ENCODE measurements at places on chromosomes 3 and 15. TPM values are rescaled to one million over a fixed set of nuclear protein-coding genes. Genes with fewer than 3 reads are reported as not detected.
A peak's percentile ranks its signal among the peaks of the same experiment; 100 is the strongest.

DNA sequence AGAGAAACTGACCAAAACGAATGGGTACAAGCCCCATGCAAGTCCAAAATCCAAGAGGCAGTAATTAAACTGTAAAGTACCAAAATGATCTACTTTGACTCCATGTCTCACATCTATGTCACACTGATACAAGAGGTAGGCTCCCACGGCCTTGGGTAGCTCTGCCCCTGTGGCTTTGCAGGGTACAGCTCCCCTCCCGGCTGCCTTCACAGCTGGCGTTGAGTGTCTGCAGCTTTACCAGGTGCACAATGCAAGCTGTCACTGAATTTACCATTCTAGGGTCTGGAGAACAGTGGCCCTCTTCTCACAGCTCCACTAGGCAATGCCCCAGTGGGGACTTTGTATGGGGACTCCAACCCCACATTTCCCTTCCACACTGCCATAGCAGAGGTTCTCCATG lies 308.6 kb downstream of the TBC1D5 start:
- no peak for DNase-seq

DNA sequence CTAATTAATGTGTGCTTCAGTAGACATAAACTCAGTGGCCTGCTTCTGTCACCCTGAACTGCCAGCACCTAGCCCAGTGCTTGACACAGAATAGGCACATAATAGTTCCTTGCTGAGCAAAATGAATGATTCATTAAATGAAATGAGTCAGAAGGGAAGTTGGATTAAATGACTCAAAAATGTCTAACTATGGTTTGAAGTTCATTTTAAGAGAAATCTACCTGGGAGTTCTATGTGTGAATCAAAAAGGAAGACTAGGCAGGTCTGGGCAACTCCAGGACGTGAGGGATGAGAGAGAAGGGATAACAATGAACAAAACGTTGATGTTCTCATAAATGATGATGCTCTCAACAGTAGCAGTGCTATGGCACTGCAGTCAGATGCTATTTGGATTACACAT lies 175.0 kb downstream of the CFAP20DC start:
- DNase-seq: no peak

GRCh38 chr3:107430996-107431245 lies 53.7 kb downstream of the CCDC54 start:
- DNase-seq: no peak

- DNase-seq: no peak
These were observed 57.9 kb upstream of the DLG1 start for GRCh38 chr3:197356275-197356674.

DNA sequence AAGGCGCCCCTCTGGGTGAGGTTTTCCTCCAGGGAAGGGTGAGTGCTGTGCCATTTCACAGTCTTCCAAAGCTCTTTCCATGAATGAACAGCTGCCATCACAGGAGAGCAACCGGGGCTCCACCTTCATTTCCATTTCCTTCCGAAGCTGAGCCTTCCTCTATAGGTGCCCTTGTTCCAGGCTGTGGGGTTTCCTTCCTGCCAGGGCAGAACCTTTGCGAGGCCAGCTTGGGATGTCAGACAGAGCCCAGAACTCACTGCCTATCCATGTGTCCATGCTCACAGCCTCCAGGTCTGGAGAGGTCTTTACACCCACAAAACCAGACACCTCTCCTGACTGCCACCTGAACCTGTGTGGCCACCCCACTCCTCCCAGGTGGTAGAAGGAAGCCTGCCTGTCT lies 49.2 kb downstream of the SLCO2A1 start:
- no peak for DNase-seq

DNA sequence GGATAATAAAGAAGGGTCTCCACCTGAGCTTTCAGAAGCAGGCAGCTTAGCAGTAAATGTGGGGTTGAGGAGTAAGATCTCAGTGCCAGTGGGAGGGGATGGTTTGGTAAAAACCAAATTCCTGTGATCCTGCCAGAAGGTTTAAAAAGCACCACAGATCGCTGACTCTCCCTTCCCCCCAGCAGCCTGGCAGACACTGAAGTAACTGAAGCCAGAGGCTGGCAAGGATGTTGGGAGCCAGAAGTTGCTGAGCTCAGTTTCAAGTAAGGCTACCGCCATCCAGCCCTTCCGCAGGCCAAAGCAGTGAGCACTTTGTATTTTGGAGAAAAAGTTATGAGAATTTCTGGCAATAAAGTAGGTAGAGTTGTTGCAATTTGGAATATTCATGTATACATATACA lies 246.4 kb downstream of the ZNF621 start:
- DNase-seq: no peak

DNA sequence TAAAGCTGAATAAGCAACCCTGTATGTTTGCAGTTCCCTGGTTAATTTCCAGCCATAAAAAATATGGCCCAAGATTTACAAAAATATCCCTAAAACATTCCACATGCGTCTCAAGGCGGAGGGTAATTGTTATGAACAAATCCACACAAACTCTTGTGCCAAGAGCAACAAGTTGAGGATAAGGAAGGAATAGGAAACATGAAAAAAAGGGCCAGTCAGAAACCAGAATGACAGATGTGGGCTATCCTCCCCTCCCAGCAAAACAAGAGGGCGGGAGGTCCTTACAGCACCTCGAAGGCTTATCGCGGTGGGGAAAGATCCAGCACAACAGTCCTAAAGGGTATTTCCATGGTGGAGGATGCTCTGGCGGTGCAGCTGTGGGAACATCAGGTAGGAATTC lies 155.6 kb upstream of the HES1 start:
- DNase-seq: no peak

- no peak for DNase-seq
These were observed 71.3 kb upstream of the CORO2B start for GRCh38 chr15:68507447-68507846.

GRCh38 chr15:29456255-29456654 lies 186.6 kb upstream of the NSMCE3 start:
- DNase-seq: no peak

DNA sequence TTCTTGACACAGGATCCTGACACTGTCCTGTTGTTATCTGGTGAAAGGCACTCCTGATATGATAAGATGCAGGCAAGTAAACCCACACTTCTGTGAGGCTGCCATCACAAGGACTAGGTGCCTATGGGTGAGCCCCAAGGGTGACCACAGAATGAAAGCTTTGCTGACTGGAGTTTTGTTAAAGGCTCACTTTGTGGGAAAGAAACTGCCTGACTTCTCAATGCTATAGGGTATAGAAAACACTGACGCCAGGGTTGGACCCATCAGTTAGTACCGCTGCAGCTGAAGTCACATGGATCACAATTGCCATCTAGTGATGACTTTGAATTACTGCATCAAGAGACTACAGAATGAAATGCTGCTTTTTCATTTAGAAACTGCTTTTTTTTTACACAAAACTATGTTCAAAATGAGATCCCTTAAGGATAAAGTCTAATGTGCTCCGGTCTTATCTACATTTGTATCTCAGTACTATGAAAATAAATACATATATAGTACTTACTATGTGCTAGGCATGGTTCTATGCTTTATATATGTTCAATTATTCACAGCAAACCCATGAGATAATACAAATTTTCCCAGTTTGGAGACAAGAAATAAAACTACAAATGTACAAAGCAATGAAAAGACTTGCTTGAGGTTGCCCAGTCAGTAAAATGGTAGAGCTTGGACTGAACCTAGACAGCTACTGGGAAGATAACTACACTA lies 64.2 kb upstream of the CMSS1 start:
- DNase-seq: peak; percentile 47

The DNAH12 gene
- 0.71 TPM for polyA plus RNA-seq

The AMIGO3 gene
- 2.7 TPM for polyA plus RNA-seq

The KLF13 gene
- polyA plus RNA-seq: 37.0 TPM

The GOLGA8M gene
- 1.8 TPM for polyA plus RNA-seq
